Posterior vena cava (tissue), 2 donors: ENCODE measurements at places on chromosomes 16 and 17.

DNA sequence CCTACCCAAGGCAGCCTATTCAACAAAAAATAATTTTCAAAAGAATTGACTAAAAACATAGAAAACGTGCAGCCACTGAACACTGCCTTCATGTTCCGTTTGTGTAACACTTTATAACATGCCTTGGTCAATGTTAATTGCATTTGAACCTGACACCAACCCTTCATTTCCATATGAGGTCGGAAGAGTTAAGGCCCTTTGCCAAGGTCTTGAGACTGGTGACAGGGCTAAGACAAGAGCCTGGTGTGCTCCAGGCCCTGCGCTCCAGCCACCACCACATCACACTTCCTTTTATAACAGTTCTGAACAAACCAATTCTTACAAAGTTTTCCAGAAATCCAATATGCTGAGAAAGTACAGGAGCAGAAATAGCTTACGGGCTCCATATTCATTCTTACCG lies 4.2 kb downstream of the BBS2 start:
- no peak for DNase-seq

DNA sequence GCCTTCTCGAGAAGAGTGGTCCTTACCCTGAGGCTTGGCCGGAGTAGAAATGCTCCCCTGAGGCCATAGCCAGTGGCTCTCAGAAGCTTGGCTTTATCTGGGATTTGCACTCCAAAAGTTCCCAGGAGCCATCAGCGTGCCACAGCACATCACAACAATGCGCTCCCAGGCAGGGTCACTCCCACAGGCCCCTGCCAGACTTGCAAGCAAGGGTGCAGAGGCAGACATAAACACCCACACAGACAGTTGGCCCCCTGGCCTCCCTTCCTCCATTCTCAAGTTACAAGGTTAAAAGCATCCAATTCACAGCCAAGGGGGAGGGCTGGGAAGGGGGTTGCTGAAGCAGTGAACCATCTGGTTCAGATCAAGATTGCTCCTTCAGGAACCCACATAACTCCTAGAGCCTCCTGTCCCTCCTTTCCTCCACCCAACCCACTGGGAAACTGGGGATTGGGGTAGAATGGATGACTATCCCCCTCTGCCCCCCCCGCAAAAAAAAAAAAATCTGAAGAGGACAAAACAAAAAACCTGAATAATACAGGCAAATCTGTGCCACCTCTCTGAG lies 1.8 kb downstream of the ST3GAL2 start:
- no peak for DNase-seq

GRCh38 chr17:71287071-71287823 lies 833.6 kb upstream of the SOX9 start:
- no peak for DNase-seq

GRCh38 chr17:39772987-39773934 lies 35.5 kb downstream of the GRB7 start:
- DNase-seq: no peak

DNA sequence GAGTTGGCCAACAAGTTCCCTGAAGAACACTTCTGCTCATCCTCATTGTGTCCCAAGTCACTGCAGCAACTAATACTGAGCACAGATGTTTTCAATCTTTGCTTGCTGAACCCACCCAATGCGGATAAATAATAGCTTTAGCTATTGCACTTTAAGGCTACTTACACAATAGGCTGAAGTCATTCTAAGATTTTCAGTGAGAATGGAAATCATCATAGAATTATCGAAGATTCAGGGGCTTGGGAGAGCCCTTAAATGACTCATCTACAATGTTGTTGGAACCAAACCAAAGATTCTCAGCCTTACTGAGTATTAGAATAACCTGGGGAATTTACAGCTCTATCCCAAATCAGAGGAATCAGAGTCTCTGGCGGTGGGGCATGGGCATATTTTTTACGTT lies 51.2 kb downstream of the SYCE1L start:
- DNase-seq: no peak

DNA sequence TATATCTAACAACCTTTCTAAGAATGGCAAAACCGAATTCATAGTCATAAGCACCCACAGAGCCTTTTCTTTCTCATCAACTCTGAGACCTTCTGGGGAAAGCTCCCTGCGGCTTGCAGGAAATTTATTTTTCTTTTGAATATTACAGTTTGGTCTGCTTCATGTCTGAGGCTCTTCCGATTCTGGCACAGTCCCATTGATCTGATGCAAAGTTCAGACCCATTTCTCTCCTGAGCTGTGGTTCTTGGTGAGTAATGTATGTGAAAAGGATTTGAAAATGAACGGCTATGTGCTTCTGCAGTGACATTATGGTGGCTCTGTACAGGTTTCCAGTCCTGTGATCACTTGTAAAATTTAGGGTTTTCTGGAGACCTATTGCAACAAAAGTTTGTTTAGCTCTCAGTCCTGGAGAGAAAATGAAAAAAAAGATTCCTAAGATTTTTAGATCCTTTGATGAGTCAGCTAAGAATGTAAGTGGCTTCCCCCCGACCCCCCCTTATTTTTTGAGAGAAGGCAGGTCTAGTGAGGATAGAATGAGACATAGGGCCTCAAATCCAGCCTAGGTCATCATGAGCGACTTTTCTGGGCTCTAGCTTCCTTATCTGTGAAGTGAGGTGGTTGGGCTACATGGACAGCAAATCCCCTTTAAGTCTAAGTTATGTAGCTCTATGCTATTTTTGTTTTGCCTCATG lies 4.6 kb downstream of the GAN start:
- no peak for DNase-seq
